ENCODE measurements at places on chromosomes 2 and 18.

DNA sequence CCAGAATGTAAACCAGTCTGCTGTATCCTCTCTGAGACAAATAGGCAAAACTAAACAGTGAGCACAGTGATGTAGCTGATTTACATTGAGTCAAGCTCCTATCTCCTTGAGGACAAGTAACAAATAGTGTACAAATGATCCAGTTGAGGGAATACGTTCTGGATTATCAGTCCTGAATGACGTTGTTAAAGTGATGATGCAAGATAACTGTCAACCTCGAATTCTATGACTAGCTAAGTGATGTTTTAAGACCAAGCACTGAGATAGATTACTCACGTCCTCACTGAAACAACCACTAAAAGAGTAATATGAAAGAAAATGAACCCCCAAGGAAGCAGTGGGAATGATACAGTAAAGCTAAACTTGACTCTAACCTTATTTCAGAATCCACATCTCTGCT lies 46.8 kb downstream of the SMC6 start:
- DNase-seq = no peak

DNA sequence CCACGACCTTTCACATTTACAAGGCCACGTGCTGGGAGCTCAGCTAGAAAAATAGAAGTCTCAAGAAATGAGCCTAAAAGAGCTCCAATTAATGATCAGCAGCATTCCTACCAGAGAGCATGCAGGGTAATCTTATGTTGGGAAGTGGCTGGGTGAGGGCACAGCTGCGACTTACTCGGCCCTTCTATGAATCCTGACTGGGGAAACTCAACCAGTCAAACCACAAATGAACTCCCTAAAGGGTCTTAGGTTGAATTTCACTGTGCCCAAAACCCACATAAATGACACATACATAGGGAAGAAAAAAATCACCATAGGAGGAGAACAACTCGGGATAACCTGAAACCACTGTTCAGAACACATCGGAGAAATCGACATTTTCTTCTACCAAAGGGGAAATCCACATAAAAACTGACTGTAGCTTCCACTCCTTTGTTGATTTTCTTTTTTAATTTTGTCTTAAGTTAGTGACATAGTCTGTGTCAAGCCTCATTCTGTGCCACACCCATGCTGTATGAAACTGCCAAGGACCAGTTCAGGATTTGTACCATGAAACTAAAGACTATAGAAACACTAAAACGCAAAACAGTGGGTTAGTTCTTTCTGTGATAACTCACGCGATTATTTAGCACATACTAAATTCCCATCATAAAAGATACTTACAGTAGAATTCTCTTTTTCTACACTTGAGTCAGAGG lies 54.7 kb downstream of the UXS1 start:
- DNase-seq = no peak

GRCh38 chr2:45826884-45827635 lies 175.6 kb downstream of the PRKCE start:
- DNase-seq = no peak

- DNase-seq = peak; percentile 68
Measured at GRCh38 chr2:104434318-104434792, 419.6 kb upstream of the POU3F3 start.

GRCh38 chr2:9174771-9175437 lies 31.7 kb upstream of the ASAP2 start:
- DNase-seq = no peak

GRCh38 chr18:12092398-12093229 lies 1.0 kb upstream of the ANKRD62 start:
- DNase-seq = peak; percentile 54
